NCI-H2081 treated with DMSO at 0.1 percent for 48 hours (cell line): ENCODE measurements at places on chromosomes 4 and X.

GRCh38 chr4:145435646-145436045, 46.0 kb upstream of the SMAD1 start:
- no peak for DNase-seq

DNA sequence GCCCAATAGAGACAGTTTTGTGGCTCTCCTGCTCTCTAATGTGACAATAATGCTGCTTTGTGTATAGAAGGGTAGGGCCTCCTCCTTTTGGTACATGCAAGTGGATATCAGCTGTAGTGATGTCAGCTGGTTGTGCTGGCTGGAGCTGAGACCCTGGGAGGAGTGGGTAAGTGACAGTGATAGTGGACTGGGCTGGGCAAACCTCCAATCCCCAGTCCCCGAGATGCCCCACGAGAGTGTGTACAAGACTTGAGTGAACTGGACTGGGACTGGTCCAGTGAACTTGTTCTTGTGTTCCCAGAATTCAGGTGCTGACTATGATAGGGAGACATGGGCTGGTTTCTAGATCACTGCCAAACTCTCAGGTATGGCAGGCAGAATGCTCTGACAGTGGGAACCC, 583.6 kb upstream of the PCDH10 start:
- DNase-seq, result no peak

GRCh38 chr4:38982361-38983095, 49.7 kb downstream of the TMEM156 start:
- DNase-seq, result no peak

DNA sequence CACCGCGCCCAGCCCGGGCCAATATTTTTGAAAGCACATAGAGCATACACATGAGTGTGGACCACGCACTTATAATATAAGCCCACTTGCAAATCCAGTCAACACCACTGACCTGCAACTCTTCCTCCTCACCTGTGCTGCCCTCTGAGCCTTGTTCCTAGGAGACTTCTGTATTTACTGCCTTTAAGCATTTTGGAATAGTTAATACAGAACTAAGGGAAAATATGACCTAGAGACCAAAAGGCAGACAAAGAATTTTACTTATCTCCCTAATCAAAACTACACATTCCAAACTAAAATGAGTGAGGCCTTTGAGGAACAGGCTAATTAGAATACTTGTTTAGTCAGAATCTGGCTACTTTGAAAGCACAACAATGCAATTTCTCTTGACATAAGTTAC, 89.1 kb downstream of the RELL1 start:
- no peak for DNase-seq

DNA sequence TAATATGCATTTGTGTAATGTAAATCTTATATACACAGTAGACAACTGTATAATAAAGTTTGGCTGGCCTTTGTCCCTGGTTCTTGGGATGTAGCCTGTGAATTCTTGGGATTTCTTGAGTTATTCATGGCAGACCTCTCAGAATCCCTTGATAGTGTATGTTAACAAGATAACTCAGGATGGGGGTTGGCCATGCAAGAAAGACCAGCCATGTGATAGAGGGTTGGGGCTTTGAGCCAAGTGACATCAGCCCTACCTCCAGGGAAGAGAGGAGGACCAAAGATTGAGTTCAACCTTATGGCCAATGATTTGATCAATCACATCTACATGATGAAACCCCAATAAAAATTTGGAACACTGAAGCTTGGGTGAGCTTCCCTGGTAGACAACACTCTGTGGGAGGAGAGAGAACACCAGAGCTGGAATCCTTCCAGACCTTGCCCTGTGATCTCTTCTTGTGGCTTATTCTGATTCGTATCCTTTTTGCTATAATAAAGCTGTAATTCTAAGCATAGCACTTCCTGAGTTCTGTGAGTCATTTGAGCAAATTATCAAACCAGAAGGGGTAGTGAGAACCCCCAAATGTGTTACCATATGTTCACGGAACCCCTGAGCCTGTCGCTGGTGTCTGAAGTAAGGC, 11.3 kb downstream of the SLC2A9 start:
- no peak for DNase-seq

DNA sequence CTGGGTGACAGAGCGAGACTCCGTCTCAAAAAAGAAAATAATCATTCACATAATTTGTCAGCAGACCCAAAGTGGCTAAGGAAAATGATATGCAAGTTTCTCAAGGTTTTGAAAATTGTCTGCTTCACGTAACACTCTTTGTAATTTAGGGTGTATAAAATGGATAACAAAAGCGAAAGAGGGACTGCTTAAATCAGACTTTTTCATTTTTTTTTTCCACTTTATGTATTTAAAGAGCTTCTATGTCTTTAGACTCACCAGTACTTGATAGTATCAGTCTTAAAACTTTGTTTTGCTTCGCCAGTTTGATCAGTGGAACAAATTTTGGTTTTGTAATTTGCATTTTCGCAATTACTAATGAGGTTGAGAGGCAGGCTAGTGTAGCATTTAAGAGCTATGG, 34.6 kb downstream of the USP9X start:
- no peak for DNase-seq

DNA sequence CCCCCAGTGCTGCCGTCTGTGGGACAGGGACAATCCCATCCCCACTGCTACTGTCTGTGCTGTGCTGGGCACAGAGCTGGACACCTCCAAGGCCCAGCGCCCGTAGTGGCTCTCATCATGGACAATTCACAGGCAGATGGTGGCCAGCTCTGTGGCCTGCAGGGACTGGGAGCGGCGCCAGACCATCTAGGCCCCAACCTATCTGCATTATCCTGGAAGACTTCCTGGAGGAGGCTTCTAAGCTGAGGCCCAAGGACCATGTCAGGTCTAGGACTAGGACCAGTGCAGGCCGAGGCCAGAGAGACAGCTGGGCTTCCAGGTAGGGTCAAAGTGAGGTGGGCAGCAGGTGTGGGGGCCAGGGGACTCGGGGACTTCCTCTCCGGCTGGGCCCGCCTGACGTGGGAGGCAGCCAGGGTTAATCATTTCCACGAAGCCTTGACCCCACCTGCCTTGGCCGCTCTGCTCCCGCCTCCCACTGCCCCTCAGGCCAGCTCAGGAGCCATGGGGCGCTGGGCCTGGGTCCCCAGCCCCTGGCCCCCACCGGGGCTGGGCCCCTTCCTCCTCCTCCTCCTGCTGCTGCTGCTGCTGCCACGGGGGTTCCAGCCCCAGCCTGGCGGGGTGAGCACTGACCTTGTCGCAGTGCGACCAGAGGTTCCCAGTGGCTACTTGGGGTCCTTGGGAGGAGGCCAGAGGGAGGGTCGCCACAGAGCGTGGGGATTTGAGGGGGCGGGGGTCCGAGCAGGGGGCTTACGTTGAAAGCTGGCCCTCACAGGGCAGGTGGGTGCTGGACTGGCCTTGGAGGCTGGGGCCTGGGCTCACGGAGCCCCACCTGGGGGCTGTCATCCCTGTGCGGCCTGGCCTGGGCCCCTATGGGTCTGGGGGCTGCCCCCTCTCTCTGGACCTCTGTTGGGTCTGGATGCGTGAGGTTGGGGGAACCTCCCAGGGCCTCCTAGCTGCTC, at the start of gene HGFAC:
Gene HGFAC (plus strand): TSS at position 468 of the 959 bp plus-strand sequence. CDS start 34 bp downstream, at position 502.
- no peak for DNase-seq

DNA sequence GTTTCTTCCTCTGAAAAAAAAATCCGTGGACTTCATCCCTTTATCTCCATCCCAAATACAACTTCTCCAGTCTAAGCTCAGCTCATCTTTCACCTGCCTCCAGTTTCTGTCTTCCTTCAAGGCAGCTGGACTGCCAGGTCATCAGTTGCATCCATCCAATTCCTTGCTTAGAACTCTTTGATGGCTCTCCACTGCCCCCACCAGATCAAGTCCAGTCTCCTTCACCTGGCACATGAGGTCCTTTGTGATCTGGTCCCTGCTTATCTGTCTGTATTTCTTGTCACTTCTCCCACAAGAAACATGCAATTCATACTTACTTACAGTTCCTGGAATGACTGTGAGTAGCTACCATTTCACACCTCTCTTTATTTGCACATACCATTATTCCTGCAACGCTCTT, 33.8 kb downstream of the OTUD6A start:
- no peak for DNase-seq

- DNase-seq, result no peak
Observed at GRCh38 chr4:112325530-112325929, 28.4 kb downstream of the ALPK1 start.

DNA sequence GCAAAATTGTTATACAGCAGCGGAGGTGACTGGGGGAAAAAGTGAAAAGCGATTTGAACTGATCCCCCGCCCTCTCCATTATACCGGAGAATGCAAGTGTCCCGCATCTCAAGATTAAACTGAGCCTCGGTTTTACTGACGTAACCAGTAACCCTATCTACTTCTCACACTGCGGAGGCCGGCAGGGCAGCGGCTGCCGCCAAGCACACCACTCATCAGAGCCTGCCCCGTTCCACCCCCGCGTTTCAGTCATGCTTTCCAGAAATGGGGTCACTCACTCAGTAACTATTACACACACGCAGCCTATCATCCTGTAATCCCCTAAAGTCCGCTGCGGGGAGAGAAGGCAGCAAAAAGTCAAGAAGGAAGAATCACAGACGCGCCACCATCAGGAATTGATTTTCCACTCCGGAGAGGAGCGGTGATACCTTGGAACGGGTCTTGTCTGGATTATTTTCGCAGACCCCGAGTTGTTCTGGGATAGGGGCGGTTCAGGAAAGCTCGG, 1.4 kb downstream of the RPS6KA3 start:
- no peak for DNase-seq
